ENCODE measurements at places on chromosomes 3 and 15. TPM values are rescaled to one million over a fixed set of nuclear protein-coding genes. Genes with fewer than 3 reads are reported as not detected.

The GOLGA8B gene
- total RNA-seq = 8.3 TPM

The CIP2A gene
- 3.8 TPM for total RNA-seq

The SI gene
- not detected for total RNA-seq

The GOLGA6L7 gene
- total RNA-seq = not detected

The SUCLG2 gene
- 27.9 TPM for total RNA-seq

The CFAP91 gene
- not detected for total RNA-seq

The ITIH4 gene
- not detected for total RNA-seq

The SNRPN gene
- 105 TPM for total RNA-seq

The ANKRD34C gene
- total RNA-seq = not detected

The PARP16 gene
- 7.8 TPM for total RNA-seq

The PLSCR5 gene
- not detected for total RNA-seq

The AADAC gene
- 11.8 TPM for total RNA-seq

The ARID3B gene
- total RNA-seq = 0.23 TPM

The MOBP gene
- not detected for total RNA-seq

The VEPH1 gene
- total RNA-seq = 5.3 TPM

The PLCH1 gene
- not detected for total RNA-seq
